ENCODE measurements at places on chromosomes 3 and 15. TPM values are rescaled to one million over a fixed set of nuclear protein-coding genes. Genes with fewer than 3 reads are reported as not detected.

- no peak overlapping the region for H3K27ac ChIP-seq
- H3K36me3 ChIP-seq: peaks cover 22% of the 10 kb centered on the region
- no peaks in the 10 kb centered on the region for H3K4me1 ChIP-seq
- no peak for DNase-seq
Observed at GRCh38 chr15:42750306-42750705, 13.4 kb upstream of the CDAN1 start.

The SCAMP5 gene
- polyA plus RNA-seq: 178 TPM

- H3K27ac ChIP-seq: no peak overlapping the region
- H3K4me3 ChIP-seq: no peak overlapping the region
- no peaks in the 10 kb centered on the region for H3K36me3 ChIP-seq
- H3K27me3 ChIP-seq: no peaks in the 10 kb centered on the region
Observed at GRCh38 chr3:61015859-61016258, 235.4 kb downstream of the FHIT start.

- no peaks in the 10 kb centered on the region for H3K27me3 ChIP-seq
- no peak overlapping the region for H3K27ac ChIP-seq
- H3K4me1 ChIP-seq: no peaks in the 10 kb centered on the region
- no peaks in the 10 kb centered on the region for H3K36me3 ChIP-seq
Observed at GRCh38 chr3:112688085-112688769, 47.3 kb upstream of the CCDC80 start.

The SLC22A13 gene
- 0.42 TPM for polyA plus RNA-seq

- no peaks in the 10 kb centered on the region for H3K27me3 ChIP-seq
- no peak overlapping the region for H3K27ac ChIP-seq
- DNase-seq: no peak
- no peaks in the 10 kb centered on the region for H3K4me1 ChIP-seq
- no peak overlapping the region for H3K4me3 ChIP-seq
- H3K36me3 ChIP-seq: no peaks in the 10 kb centered on the region
Observed at GRCh38 chr3:171900446-171900845, 57.3 kb downstream of the TMEM212 start.

The CPLX3 gene
- polyA plus RNA-seq: 0.57 TPM

The UBE2E2 gene
- polyA plus RNA-seq: 75.6 TPM
